NK-92 treated with Interleukin-12 subunit alpha and Interleukin-12 subunit beta, amount 100 ng/mL, for 24 hours (cell line): ENCODE measurements at places on chromosomes 11 and 22.

DNA sequence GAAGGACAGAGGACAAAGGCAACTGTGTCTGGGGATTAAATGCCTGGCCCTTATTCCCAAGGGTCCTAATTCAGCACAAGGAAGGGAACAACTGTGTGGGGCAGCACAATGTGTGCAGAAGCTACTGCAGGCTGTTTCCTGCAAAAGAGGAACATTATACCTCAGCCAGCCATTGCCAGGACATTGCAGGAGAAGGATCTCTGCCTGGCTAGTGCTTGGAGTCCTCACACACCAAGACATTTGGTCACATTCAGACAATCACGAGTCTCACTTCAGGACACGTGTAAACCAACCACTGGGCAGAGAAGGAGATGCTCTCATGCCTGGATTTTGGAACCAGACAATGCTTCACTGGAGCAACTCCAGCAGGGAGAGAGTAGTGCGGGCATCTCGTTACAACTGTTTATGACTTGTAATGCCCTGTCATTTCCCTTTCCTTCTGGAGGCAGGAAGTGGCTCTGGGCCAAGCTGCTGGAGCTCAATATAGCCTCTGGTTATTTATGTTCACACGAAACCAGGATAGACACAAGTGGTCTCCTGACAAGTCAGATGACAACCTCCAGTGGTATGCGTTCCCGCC is 23.9 kb upstream of the ZC3H12C start:
- DNase-seq: no peak

- no peak for DNase-seq
Observed at GRCh38 chr11:1211838-1212237, 11.0 kb upstream of the MUC5B start.

DNA sequence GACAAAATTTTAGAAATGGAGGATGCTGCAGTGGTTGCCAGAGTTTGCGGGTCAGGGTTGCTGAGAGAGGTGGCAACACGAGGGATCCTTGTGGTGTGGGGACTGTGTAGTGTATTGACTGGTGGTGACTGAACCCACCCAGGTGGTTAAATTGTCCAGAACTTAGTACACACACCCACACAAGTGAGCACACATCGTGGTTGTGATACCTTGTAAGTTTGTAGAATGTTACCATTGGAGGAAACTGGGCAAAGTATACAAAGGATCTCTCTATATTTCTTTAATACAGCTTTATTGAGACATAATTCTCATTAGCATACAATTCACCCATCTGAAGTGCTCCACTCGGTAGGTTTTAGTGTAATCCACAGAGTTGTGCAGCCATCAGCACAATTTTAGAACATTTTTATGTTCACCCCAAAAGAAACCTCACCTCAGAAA is 56.1 kb downstream of the MED15 start:
- no peak for DNase-seq

DNA sequence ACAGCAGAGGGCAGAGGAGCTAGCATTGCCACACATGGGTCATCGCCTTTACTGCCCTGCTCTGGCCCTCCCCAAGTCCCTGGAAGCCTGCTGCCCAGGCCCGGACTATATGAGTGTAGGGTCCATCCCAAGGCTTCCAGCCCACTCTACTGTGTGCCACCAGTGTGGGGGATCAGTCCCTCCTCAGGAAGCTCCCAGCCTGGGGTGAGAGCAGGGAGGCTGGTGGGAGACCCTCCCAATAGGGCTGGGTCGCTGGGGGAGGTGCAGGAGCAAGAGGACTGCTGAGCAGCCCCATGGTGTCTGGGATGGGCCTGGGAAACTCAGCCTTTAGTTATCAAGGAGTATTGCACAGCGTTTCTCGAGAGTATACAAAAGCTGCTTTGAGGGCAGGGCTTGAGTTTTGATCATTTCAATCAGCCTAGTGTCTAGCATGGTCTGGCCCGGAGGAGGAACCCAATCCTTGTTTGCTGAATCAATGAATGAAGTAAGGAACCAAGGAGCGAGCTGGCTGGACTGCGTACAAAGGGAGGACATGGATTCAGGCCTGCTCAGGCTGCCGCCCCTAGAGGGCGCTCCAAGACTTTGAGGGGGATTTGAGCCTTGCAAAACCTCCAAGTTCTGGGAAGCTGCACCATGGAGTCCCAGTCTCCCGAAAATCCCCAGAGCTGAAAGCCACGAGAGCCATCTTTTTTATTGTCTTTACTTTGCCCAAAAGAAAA is 89.0 kb upstream of the PARVA start:
- peak; percentile 10 for DNase-seq

GRCh38 chr11:38553148-38553547 is 1955.1 kb upstream of the RAG2 start:
- DNase-seq: no peak

DNA sequence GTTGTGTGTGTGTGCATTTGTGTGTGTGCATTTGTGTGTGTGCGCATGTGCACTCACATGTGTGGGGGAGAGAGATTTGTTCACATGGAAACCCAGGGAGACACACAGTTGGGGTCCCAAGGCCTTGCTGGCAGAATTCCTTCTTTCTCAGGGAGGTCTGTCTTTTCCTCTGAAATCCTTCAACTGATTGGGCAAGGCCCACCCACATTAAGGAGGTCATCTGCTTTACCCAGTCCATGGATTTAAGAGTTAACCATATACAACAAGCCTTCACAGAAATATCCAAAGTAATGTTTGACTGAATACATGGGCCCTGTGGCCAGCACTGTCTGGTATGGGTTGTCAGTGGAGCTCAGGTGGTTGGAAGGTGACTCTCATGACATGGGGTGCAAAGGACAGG is 641.4 kb downstream of the BRD1 start:
- no peak for DNase-seq

- no peak for DNase-seq
Observed at GRCh38 chr22:49807780-49808708, 19.6 kb downstream of the BRD1 start.

DNA sequence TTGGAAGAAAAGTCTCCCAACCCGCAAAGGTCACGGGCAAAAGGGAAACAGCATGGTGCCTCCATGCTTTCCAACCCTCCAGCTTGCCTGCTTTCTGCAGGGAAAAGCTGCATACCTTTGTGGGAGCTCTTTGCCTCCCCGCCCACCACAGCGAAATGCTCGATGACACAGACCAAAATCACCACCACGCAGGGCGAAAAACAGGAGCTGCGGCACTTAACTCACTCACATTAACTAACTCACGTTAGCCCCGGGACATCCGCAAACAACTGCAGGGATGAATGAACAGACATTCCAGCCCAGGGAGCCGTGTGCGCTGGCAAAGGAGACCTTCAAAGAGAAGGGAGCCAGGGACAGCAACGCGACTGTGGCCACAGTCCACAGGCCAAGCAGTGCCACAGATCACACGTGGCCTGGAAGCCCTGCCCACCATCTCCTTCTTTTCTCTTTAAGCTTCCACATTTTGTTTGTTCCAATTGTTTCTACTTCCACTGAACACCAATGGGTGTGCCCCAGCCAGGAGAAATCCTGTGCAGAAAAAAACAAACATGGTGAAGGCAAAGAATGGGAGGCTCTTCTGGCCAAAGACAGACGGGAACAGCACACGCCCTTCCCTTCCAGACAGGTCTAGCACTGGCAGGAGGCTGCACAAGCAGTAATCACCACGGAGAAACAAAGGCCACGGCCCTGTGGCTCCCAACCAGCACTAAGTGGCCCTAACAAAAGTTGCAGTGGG is 39.3 kb downstream of the DUSP8 start:
- no peak for DNase-seq

DNA sequence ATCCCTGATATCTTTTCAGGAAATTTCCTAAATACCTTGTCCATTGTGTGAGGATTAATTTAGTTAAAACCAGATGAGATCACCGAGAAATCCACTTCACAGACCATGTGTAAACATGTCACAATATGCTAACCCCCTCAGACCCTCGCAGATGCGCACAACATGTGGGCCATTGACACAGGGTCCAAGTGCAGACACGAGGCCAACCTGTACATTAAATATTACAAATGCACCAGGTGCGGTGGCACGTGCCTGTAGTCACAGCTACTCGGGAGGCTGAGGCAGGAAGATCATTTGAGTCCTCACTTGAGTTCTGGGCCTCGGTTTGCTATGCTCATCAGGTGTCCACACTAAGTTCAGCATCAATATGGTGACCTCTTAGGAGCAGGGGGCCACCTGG is 9.9 kb upstream of the TMPRSS4 start:
- no peak for DNase-seq

- no peak for DNase-seq
Observed at GRCh38 chr11:76698321-76699043, 27.9 kb upstream of the LRRC32 start.

GRCh38 chr22:29112121-29112520 is 39.3 kb downstream of the KREMEN1 start:
- DNase-seq: no peak

- DNase-seq: no peak
Observed at GRCh38 chr11:90135016-90135415, 553 bp downstream of the NAALAD2 start.

- DNase-seq: no peak
Observed at GRCh38 chr11:106548406-106548805, 469.9 kb downstream of the GUCY1A2 start.

GRCh38 chr11:70448983-70449567 is 50.7 kb downstream of the CTTN start:
- DNase-seq: no peak

- DNase-seq: no peak
Observed at GRCh38 chr11:114162719-114163123, 103.2 kb downstream of the ZBTB16 start.

GRCh38 chr11:5131584-5132335 is 6.4 kb downstream of the OR52A5 start:
- DNase-seq: no peak

DNA sequence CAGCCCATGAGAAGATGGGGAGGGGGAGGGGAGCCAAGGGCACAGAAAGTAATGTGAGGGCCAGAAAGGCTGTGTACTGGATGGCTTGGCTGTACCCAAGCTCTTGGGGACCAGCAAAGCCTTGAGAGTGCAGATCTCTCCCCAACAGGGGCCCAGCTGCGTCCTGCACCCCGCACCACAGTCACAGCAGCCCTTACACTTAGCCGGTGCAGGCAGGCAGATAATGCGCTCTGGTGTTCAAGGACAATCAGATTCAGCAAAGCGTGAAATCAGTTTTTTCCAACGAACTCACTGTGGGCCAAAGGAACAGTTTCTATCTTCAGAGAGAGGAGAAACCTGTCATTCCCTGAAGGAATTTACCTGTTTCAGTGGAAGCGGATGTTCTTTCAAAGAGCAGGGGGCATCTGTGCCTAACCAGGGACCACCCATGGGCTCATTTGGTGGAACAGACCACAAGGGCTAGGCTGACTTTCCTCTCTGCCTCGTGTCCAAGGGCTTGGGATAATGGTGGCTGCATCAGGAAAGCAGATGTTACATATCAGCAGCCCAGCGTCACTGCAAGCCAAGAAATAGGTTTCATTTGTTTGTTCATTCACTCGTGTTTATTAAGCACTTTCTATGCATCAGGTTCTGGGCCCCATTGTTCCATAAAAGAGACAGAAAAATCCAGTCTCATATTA is 81.2 kb upstream of the SPON1 start:
- no peak for DNase-seq

GRCh38 chr11:61610905-61611304 is 30.0 kb upstream of the SYT7 start:
- no peak for DNase-seq

- DNase-seq: peak; percentile 29
Observed at GRCh38 chr22:37623075-37624016, 14.7 kb downstream of the GGA1 start.

GRCh38 chr11:122664188-122664587 is 8.7 kb downstream of the UBASH3B start:
- no peak for DNase-seq

- no peak for DNase-seq
Observed at GRCh38 chr11:128956401-128957201, 13.9 kb upstream of the TP53AIP1 start.

DNA sequence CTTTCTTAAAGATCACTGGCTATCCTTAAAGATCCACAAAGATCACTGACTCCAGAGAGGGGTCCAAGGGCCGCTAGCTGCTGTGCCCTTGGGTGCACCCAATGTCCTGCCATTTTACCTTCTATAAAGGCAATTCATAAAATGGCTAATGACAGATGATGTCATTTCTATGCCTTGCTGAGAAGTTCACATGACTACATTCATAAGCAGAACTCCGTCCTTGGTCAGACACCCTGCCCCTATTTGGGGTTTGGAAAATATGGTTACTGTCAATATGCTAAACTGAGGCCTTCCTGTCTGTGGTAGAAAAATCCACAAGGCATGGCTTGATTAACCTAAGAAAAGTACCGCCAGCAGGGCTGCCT is 60.9 kb upstream of the BMAL1 start:
- no peak for DNase-seq

DNA sequence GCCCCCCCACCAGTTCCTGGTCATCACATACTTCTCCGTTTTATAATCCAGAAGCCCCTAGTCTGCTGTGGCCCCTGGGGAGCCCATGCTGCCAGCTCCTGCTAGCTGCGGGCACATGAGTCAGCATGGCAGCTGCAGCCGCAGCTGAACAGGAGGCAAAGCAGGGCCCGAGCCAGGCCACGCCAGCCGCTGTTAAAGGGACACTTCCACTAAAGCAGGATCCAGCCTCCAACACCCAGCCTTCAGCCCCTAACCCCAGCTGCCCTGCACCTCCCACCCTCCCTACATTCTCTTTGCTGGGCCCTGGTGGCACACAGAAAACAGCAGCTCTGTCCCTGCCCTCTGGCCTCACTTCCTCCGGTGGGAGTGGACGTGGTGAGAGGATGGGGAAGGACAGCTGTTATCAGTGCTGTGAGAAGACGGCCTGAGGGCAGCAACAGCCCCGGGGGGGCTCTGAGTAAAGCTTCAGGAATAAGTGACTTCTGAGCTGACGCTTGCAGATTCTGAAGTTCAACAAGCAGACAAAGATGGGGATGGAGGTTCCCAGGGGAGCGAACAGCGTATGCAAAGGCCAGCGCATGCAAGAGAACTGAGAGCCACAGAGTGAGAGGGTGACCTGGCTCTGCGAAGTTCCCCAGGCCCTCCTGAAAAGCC is 688 bp upstream of the LRRC74B start:
- DNase-seq: no peak

GRCh38 chr11:83723999-83724398 is 437.8 kb upstream of the CCDC90B start:
- DNase-seq: no peak

DNA sequence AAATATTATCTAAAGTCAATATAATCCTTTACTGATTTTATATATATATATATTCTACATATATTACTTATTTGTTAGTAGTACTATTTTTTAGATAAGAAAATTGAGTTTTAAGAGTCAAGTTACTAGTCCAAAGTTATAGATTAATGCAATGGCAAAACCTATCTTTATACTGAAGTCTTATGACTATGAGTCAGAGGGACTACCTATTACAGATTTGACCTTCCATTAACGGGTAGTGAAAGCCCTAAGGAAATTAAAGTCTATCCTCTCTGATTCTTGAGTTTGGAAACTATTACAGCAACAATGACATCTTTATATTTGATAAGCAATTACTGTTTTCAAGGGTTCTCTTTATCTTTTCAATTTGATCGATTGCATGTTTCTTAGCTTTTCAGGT is 315.8 kb downstream of the CASP12 start:
- no peak for DNase-seq

GRCh38 chr11:118841469-118842242 is 42.0 kb upstream of the CXCR5 start:
- no peak for DNase-seq

GRCh38 chr11:76790251-76790650 is 7.1 kb downstream of the TSKU start:
- DNase-seq: no peak

GRCh38 chr11:17633279-17633986 is 85.9 kb upstream of the MYOD1 start:
- DNase-seq: no peak

GRCh38 chr11:27425814-27426213 is 46.8 kb downstream of the LGR4 start:
- no peak for DNase-seq
